NCI-H460 (cell line): ENCODE measurements at places on chromosomes 3 and 15. TPM values are rescaled to one million over a fixed set of nuclear protein-coding genes. Genes with fewer than 3 reads are reported as not detected.

- DNase-seq = no peak
Measured at GRCh38 chr3:127784865-127785710, 37.2 kb downstream of the MGLL start.

- DNase-seq = no peak
Measured at GRCh38 chr15:93989440-93989998, 241.8 kb upstream of the MCTP2 start.

- no peak for DNase-seq
Measured at GRCh38 chr15:49313650-49314049, 109.4 kb upstream of the FGF7 start.

- DNase-seq = no peak
Measured at GRCh38 chr3:76361010-76361409, 575.7 kb upstream of the ZNF717 start.

- no peak for DNase-seq
Measured at GRCh38 chr3:119745942-119746341, 36.0 kb upstream of the NR1I2 start.

- DNase-seq = no peak
Measured at GRCh38 chr15:80275961-80276360, 23.9 kb upstream of the CTXND1 start.

DNA sequence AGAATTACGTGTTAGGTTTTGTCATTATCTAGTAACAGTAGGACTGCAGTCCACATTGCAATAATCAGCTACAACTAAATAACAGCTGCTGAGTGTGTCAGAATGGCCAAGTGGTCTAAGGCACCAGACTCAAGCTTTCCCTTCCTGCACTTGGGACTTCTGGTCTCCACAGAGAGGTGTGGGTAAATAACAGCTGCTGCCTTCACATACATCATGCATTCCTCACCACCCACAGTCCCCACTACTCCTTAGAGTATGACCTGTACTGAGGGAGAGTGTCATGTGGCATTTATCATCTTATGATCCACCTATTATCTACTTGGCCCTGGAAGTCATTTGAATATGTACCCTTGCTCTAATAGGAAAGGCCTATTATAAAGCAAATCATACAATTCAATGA lies 22.2 kb upstream of the ZMAT3 start:
- DNase-seq = no peak

DNA sequence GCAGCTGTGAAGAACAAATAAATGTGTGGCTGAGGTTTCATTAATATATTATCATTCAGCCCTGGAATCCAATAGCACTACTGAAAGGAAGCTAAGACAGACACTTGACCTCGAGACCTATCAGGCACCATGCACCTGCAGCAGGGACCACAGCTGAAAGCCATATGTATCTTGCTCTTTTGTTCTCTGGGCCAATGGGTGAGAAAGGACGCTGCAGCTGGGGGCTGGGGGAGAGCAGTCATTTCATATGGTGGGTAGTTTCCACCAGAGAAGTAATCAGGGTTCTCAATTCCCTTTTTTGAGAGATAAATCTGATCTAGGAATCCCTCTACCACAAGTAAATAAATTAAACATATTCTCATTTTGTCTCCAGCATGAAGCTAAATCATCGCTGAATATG lies 225.6 kb upstream of the STRIT1 start:
- no peak for DNase-seq

DNA sequence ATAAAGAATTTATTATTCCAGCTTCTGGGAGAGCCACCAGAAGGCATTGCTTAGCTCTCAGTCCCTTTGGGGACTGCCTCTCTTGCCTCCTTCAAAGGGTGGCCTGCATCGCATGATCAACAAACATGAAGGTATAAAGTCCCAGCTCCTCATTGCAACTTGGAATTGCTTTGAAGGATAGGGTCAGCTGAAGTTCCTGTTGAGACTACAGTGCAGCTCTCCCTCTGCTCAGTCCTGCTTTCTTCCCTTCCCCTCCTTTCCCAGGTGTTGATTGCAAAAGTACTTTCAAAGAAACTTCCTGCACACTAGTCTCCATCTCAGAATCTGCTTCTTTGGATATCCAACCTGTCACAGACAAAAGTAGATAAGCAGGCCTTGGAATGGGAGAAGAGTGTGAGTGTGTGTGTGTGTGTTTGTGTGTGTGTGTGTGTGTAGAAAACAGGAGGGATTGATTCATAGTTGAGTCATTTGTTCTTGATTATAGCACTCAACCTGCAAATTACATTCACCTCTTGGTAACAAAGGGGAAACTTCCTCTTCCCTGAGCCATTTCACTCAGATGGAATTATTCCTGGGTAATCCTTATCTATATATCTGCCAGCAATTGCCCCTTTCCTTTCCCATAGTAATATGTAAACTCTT lies 13.7 kb downstream of the CCR8 start:
- DNase-seq = no peak

- DNase-seq = no peak
Measured at GRCh38 chr3:124117486-124117885, 125.6 kb upstream of the ROPN1 start.

DNA sequence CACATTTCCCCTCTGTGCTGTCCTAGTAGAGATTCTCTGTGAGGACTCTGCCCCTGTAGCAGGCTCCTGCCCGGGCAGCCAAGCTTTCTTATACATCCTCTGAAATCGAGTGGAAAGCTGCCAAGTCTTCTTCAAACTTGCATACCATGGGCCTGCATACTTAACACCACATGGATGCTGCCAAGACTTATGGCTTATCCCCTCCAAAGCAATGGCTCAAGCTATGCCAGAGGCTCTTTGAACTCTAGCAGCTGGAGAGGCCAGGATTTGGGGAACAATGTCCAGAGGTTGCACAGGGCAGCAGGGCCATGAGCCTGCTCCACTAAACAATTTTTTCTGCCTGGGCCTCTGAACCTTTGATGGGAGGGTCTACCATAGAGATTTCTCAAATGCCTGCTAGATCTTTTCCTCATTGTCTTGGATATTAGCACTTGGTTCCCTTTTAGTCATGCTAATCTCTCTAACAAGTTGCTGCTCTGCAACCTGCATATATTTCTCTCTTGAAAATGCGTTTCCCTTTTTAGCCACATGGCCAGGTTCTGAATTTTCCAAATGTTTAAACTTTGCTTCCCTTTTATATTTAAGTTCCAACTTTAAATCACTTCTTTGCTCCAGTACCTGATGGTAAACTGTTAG lies 6.1 kb upstream of the PLSCR4 start:
- no peak for DNase-seq

DNA sequence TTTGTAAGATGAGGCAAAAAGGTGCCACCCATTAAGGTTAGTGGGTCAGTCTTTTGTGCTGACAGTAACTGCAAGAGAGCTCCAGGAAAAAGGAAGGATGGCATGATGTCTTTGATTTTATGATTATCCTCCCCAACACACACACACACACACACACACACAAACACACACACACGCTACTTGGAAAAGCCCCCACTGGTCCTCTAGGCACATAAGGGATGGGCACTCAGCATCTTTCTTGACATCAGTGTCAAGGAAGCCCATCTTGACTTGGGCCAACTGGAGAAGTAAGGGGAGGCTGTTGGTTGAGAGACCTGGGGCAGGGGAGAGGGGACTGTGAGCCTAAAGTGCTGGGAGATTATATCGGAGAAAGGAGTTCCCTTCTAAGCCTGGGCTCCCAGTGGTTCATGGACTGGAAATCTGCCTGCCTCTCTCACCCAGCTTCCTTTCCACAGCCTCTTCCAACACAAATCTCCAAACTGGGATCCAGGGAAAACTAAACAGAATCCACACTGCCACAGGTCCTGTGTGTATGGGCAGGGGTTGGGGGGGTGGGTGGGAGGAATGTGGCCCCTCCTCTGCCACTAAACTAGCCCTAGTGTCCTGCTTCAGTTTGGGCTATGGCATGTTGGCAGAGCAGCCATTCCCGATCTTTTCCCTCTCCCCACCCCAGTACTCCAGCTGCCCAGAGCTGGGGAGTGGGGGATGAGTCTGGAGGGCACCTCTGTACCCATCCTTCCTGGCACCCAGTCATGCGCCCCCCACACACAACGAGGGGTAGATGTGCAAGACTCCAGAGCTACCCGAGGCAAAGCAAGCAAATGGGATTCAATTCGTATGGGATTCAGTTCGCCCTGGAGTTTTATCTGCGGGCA lies 1.6 kb downstream of the AMOTL2 start:
- no peak for DNase-seq

DNA sequence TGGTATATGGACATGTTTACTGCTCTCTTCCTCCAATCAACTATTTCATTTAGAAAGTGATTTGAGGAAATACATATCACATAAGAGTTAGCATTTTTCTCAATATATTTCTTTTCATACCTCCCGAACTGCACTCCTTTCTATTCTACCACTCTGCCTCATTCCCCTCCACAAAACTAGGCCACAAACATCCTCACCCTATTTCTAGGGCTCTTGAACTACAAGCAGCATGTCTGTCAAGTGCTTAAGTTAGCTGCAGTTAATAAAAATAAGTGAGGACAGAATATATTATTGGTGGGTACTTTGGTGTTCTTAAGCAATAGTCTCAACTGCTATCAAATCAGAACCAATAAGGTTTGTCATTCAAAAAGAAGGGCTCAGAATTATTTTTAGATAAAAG lies 125.1 kb downstream of the CLASP2 start:
- DNase-seq = no peak

DNA sequence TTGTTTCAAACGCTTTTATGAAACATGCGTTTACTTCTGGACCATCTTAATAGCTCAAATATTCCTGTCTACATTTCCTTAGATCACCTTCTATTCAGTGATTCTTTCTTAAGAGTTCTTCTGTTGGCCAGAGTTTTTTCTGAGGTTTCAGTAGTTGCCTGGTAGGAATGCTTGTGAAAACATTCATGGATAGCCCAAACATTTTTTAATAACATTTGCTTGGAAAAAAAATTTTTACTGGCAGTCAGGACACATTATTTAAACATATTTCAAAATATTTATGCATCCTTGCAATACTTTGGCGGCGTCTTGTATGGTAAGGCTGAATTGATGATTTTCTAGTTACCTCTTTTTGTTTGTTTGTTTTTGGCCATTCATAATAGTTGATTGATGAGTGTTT lies 47.4 kb upstream of the ZBTB20 start:
- DNase-seq = no peak

- no peak for DNase-seq
Measured at GRCh38 chr3:187016639-187017345, 86.5 kb downstream of the ST6GAL1 start.

DNA sequence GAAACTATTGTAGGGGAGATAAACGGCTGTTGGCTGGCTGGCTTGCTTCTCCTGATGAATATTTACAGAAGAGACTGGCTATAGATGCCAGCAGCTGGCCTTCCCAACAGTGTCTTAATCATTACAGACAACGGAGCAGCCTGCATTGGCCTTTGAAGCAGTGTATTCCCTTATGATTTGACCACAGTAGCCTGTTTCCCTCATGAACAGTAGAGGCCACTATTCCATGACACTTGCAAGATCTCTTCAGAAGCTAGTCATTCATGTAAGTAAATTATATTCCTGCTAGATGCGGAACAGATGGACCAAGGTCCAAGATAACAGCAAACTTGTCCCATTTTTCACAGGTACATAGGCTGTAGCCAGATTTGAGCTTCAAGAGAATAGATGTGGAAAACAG lies 47.3 kb downstream of the TMCO5A start:
- DNase-seq = peak; percentile 5

DNA sequence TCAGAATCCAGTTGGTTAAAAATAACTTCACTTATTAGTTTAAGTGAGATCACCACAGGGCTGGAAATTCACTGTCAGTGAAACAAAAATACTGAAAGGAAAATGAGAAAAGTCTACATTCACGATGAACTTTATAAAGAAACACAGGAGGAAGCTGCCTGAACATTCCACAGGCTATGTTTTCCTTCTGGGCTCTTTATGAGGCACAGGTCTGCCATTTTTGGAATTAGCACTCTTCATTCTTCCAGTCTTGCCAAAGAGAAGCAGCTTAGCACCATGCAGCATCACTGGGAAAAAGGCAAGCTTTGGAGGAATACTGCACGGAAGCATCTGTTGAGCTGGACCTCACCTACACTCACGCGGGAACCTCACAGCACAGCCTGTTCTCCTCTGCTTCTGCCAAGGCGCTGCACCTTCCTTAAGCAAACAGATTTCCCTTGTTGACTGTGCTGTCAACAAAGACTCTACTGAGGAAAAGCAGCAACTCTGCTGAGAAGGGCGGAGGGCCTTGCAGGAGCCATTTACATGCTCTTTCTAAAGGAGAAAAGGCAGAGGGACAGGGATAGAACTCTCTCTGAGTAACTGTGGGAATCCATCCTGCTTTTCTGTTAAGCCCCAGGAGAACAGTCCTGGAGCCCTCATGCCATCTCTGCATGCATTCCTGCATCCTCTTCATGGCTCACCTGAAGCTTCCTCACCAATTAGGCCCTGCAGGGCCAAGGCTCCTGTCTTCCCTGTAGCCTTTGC lies 15.7 kb downstream of the SUSD5 start:
- no peak for DNase-seq

- no peak for DNase-seq
Measured at GRCh38 chr15:50190166-50190570, 8.2 kb downstream of the SLC27A2 start.

- no peak for DNase-seq
Measured at GRCh38 chr3:192899540-192899982, 18.1 kb downstream of the MB21D2 start.

- no peak for DNase-seq
Measured at GRCh38 chr15:67035886-67036285, 29.5 kb upstream of the SMAD3 start.

- DNase-seq = no peak
Measured at GRCh38 chr15:101137312-101137940, 114.4 kb downstream of the CHSY1 start.

- no peak for DNase-seq
Measured at GRCh38 chr15:101397521-101398003, 91.9 kb downstream of the PCSK6 start.

- no peak for DNase-seq
Measured at GRCh38 chr3:60728006-60728405, 523.2 kb downstream of the FHIT start.

DNA sequence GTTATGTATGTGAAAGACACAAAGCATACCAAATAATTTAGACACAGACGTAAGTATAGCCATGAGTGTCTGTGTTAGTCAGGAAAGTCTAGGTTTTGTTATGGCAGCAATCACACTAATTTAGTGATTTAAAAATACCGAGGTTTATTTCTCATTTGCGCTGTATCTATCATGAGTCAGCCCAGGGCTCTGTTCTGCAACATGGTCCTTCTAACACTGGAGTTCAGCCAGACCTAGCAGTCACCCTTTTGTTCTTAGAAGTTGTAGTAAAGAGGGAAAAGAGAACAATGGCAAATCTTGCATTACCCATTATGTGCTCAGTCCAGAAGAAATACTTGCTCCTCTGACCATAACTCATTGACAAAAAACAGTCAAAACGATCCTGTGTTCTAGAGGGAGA lies 311.5 kb downstream of the NLGN1 start:
- no peak for DNase-seq

DNA sequence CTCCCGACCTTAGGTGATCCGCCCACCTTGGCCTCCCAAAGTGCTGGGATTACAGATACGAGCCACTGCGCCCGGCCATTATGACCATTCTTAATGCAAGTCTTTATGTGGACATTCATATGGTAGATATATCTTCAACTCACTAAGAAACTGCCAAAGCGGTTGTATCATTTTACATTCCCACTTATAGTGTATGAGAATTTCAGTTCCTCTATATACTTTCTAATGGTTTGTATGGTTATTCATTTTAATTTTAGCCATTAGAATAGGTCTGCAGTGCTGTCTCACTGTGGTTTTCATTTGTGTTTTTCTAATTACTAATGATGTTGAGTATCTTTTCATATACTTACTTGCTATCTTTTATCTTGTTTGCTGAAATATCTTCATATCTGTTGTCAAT lies 32.5 kb downstream of the TCF12 start:
- no peak for DNase-seq

Gene SPTSSB
- not detected in 2 replicates for total RNA-seq

Gene KY
- total RNA-seq = not detected in 2 replicates

Gene SPINK8
- not detected in 2 replicates for total RNA-seq

Gene GHRL
- total RNA-seq = not detected in 2 replicates

Gene CASR
- total RNA-seq = not detected in 2 replicates

Gene NSUN3
- total RNA-seq = 44.3 and 54.5 TPM in 2 replicates
